ENCODE measurements at places on chromosomes 7 and 10. TPM values are rescaled to one million over a fixed set of nuclear protein-coding genes. Genes with fewer than 3 reads are reported as not detected.

DNA sequence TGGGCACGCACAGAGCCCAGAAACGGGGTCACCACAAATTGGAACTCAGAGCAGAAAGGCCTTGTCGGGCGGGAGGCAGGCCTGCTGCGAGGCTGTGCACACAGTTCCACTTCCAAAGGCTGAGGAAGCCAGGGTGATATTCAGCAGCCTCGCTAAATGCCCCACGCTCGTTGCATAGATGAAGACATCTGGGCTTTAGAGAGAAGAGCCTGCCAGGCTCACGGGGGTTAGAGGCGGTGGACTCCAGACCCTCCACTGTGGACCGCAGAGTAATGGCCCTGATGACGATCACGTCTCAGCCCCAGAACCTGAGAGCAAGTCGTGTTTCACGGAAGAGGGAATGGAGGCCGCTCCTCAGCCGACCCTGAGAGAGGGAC, 104.2 kb downstream of the DNAJB6 start:
- no peak for DNase-seq

- DNase-seq, result no peak
Measured at GRCh38 chr7:98553666-98554065, 63.4 kb upstream of the NPTX2 start.

DNA sequence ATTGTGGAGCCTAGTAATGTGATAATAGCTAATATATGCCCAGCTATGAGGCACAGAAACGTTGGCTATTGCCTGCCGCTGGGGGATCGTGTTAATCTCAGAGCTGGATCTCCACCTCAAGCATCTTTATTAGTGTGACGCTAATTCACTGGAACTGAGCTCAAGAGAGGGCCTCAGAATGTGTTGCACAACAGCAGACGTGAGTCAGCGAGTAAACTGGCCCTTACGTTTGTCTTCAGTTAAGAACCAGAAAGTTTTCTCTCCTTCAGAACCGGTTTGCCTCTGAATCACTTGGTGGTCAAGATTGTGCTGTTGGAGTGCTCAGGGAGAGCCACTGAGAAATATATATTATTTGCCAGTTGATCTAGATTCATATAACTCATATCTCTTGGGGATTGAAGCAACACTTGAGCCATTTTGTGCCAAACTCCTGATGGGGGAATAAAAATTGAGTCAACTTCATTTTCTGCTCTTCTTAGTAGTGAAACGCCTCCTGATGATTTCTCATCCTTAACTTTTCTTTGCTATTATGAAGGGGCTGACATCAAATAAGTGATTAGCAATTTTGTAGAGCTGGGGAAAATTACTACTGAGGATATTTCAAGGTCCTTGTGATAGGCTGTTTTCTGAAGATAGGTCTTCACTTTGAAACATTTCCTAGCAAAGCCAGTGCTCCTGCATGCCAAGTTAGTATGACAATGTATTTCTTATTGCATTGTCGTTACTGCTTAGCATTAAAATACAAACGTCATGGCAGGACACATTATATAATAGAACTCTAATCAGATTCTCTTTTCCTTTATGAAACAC, 22.3 kb downstream of the BZW2 start:
- DNase-seq, result peak; percentile 91

GRCh38 chr10:86756511-86757112, at the start of gene BMPR1A:
Gene BMPR1A, plus strand, starts transcription at chr10:86756619. Its CDS starts 119,400 bp downstream, at chr10:86876019.
- peak; percentile 67 for DNase-seq

The PAX4 gene
- 0.65 TPM for polyA plus RNA-seq

Measured in hepatocyte (in vitro differentiated cells).